Small intestine (tissue), 16 donors: ENCODE measurements at places on chromosomes 1 and 21.

- DNase-seq = no peak
Measured at GRCh38 chr1:198167436-198167934, 10.7 kb downstream of the NEK7 start.

DNA sequence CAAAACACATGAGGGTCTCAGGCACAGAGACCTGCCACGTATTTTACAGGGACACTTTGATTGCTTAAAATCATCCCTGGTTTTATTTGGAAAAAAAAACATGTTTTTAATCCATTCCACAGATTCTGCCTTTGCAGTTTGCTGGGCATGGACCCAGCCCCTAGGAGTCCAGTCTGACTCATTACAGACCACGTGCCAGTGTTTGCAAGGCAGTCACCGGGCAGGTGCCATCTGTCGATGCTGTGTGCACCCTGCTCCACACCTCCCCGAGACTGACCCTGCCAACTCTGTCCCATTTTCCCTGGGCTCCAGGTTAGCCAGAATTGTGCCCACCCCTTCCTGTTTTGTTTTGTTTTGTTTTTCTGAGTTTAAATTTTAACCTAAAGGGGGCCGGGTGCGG is 148.4 kb upstream of the TMEM51 start:
- no peak for DNase-seq

DNA sequence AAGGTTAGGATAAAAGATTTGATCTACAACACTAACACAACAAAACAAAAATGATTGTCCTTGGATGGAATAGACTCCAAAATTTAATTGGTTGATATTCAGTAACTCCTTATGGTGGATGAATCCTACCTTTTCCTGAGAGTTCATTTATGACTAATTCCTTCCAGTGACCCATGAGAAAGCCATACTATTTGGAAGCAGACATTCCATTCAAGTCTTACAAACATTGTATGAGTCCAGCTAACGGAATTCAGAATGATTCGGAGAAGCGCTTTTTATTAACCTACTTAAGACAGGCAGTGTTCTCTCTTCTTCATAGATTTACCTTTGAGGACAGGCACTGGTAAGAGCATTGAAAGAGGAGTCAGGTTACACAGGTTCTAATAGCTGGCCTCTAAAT is 155.6 kb upstream of the ZNF648 start:
- no peak for DNase-seq

GRCh38 chr21:41932191-41932575 is 21.6 kb downstream of the C2CD2 start:
- DNase-seq = no peak
